ENCODE measurements at places on chromosomes 6 and 20.

DNA sequence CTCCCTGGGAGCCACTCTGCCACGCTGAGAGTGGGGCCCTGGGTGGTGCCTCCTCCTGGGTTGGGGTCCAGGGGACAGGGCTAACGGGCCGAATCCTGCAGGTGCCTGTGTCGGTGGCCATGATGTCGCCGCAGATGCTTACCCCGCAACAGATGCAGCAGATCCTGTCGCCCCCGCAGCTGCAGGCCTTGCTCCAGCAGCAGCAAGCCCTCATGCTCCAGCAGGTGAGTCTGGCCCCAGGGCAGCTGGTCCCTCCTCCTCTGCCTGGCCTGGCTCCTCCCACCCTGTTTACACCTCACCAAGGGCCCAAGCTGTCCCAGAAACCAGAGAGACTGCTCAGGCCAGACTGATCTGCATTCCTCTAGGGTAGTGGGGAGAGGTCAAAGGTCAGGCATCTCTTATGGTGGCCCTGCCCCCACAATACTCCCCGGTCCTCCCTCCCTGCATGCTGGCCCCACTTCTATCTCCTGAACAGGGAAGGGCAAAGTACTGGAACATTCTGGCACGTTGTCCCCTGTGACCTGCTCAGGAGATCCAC lies 38.6 kb downstream of the FOXP4 start:
- DNase-seq = no peak

GRCh38 chr6:116682334-116682712 lies 1.3 kb downstream of the KPNA5 start:
- DNase-seq = peak; percentile 27

- DNase-seq = no peak
These were observed 631.1 kb downstream of the COL12A1 start for GRCh38 chr6:74574794-74575193.

- DNase-seq = no peak
These were observed 9.5 kb upstream of the ATRN start for GRCh38 chr20:3461211-3461771.

GRCh38 chr6:148367411-148368024 lies 24.9 kb downstream of the SASH1 start:
- DNase-seq = no peak

DNA sequence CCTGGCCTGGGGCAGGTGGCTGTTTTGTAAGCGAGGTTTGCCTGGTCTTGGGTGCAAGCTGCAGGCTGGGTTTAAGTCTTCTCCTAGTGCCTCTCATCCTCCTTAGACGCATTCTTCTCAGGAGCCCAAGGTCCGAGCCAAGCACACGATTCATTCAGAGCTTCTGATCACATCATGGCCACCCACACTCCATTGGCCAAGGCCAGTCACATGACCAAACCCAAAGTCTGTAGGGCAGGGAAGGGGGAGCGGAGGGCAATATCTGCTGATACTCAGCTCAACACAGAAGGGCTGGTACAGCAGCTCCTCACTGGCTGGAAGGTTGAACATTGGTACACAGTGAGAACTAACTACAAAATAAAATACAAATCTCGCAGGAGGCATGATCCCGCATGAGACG lies 177.2 kb upstream of the AFDN start:
- no peak for DNase-seq

GRCh38 chr20:58246346-58246745 lies 17.9 kb upstream of the ANKRD60 start:
- no peak for DNase-seq

DNA sequence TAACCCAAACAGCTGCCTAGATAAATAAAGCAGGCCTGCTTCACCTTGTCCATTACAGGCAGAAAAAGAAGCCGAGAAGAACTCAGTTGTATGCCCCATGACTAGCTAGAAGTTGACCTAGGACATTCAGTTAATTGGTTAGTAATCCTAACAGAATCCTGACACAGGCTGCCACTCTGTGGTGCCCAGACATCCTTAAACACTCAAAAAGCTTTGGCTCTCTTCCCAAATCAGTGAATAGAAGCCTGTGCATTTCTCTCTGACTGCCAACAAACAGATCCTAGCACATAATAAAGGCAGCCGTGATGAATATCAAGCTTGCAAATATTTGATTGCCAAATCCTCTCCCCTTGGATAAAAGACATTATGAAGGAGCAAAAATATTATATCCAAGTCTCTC lies 519.1 kb upstream of the EYS start:
- no peak for DNase-seq

DNA sequence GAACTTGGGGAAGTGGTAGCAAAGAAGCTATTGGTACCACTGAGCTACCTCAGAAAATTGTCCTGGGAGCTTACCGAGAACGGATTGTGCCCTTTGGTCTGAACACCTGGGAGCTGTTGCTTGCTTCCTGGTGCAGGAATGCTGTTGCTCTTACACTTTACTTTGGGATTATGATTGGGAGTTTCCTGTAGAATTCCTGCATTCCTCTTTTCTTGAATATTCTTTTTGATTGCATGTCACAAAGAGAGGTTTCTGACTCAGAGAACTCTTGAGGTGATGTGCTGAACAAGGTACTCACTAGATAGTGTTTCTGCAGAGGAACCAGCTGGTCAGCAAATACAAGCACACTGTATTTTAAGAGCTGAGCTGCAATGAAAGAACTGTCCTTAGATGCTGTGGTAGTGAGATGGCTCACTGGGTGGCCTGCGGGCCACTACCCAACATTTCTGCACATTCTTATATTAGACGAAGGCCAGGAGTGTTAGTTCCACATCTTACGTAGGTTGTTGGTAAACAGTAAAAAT lies 35.0 kb downstream of the LRRC1 start:
- DNase-seq = no peak

GRCh38 chr6:4820704-4821276 lies 44.6 kb downstream of the CDYL start:
- DNase-seq = no peak

DNA sequence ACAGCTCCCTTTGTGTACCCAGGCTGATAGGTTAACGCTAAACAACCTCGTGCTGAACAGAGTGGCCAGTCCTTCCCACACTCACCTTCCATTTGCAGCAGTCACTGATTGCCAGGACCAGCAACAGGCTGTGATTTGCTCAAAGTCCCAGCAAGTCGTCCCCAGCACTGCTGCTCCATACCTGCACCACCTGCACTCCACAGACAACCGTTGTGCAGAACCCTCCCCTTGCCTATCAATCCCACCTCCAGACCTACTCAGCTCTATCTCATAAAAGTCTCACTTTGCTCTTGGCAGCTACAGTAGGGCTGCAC lies 43.1 kb upstream of the SCML4 start:
- DNase-seq = no peak

- no peak for DNase-seq
These were observed 34.1 kb upstream of the TMEM14A start for GRCh38 chr6:52636830-52637229.

- no peak for DNase-seq
These were observed 9.9 kb downstream of the CYP21A2 start for GRCh38 chr6:32047855-32048766.

DNA sequence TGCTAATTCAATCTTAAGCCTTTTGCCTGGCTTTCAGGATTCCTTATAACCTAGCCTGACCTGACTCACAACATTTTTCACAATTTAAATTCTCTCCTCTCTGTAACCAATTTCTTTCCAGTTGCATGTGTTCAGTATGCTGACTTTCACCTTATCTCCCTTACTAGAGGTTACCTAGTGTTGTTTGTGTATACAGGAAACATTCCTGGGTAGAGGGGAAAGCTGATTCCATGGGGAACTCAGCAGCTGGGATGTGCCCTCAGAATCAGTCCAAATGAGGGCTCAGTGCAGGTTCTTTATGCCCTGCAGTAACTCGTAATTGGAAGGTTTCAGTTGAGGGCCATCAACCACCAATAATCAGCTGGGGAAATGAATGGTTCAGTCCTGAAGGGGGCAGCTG lies 18.5 kb downstream of the PKIB start:
- no peak for DNase-seq

DNA sequence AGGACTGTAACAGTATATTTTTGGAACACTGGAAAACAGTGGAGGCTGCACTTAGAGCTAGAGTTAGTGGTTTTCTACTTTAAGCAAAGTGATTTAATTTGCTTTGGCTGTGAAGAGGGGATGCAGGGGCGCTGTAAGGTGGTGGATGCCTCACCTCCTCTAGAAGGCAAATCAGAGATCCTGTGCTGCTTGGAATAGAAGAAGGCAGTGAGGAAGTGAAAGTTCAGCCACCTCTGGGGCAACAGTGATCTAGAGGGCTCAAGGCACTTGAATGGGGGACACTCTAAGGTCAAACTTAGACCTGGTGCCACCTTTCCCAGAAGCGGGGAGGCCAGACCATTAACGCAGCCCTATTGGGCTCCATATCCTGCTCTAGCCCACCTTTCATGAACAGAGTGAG lies 19.0 kb upstream of the SNRPB2 start:
- no peak for DNase-seq
